ENCODE measurements at places on chromosomes 6 and 20.

- no peak for DNase-seq
These were observed 257.8 kb downstream of the RNGTT start for GRCh38 chr6:88705601-88706000.

DNA sequence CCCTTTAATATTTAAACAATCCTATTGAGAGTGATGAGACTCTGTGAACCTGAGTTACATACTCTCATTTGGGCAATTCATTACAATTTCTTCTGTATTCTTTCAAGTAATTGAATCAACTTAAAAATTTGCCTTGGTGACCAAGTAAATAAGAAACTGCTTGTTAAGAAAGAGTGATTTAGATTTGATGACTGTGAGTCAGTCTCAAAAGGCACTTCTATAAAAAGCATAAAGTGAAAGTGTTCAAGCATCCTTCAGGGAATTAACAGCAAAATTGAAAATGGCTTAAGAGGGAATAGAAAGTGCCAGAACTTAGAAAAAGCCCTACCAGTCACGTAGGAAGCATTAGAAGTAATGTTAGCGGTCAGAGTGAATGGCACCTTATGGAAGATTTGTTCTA is 654.7 kb downstream of the EPM2A start:
- no peak for DNase-seq

DNA sequence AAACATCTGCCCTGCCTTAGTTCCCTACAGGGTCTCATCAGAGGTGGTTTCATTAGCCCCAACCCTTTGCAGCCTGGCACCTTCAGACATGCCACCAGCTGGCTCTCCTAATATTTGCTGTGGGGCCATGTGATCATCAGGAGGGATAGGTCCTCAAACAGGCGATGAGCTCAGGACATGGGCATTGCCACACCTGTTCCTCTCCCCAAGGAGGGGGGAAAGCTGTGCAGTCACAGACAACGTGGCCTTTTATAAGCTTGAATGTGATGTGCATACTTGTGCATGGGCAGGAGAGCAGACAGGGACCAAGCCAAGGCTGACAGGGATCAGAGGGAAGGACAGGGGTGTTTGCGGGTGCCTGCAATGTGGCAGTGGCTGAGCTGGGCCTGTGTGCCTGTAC is 78.8 kb upstream of the ZNFX1 start:
- no peak for DNase-seq

DNA sequence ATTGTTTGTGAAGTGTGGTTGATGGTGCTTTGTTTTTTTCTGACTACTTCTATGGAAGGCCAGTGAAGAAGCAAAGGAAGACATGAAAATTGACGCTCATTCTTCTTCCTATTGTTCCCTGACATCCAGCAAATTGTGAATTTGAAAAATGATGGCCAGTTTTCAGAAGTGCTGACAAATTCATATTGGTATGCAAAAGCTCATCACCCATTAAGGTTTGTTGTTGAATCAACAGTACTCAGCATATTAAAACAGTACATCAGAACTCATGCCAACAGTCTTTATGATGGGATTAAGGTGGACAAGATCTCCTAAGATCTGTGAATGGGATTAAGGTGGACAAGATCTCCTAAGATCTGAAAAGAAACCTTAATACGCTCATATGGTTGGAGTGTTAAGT is 1.0 kb upstream of the MTG2 start:
- DNase-seq: no peak

- no peak for DNase-seq
These were observed 62.3 kb upstream of the SLCO4A1 start for GRCh38 chr20:62580052-62580451.

DNA sequence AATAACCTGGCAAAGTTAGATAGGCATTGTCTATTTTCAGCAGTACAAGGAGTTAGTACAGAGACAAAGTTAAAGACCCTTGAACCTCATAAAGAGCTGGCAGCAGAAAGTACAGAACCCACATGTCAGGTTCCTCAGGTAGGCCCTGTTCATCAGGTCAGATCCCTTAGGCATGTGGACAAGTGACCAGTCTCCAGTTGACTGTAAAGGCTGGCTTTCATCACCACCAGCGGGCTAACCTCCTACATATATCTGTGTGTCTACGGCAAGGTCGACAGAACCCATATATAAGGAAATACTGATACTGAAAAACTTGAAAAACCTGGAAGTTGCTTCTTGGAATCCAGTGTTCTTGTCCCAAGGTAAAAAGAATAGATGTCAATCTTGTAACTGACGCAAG is 223.1 kb upstream of the SGK1 start:
- no peak for DNase-seq

- no peak for DNase-seq
These were observed 11.9 kb downstream of the PRR18 start for GRCh38 chr6:166296035-166296883.

Data from activated CD4-positive, alpha-beta T cell treated with anti-CD3 and anti-CD28 coated beads for 24 hours (primary cell).